Epithelial cell of proximal tubule (primary cell): ENCODE measurements at places on chromosomes 5 and 9. TPM values are rescaled to one million over a fixed set of nuclear protein-coding genes. Genes with fewer than 3 reads are reported as not detected.

PCDHA6 gene
- total RNA-seq: not detected in 2 replicates

PPP3R2 gene
- not detected in 2 replicates for total RNA-seq

NRARP gene
- 2.2 and 4.9 TPM in 2 replicates for total RNA-seq

PCDHA3 gene
- 0.06 TPM in 1 of 2 replicates, not detected in the other for total RNA-seq

PLEKHG4B gene
- 3.5 and 4.3 TPM in 2 replicates for total RNA-seq

CAMK2A gene
- not detected in 2 replicates for total RNA-seq

F2RL2 gene
- 2.4 and 7.2 TPM in 2 replicates for total RNA-seq

LYRM7 gene
- total RNA-seq: 1.5 and 4.2 TPM in 2 replicates

HAUS6 gene
- total RNA-seq: 27.2 and 28.5 TPM in 2 replicates

STK10 gene
- 22.4 and 25.9 TPM in 2 replicates for total RNA-seq

RANBP17 gene
- 3.3 and 15.0 TPM in 2 replicates for total RNA-seq

PLCXD3 gene
- total RNA-seq: 0.07 and 0.46 TPM in 2 replicates

TSSK1B gene
- total RNA-seq: not detected in 2 replicates

SLC34A3 gene
- 0.07 TPM in 1 of 2 replicates, not detected in the other for total RNA-seq

TAF11L5 gene
- total RNA-seq: not detected in 2 replicates

ENHO gene
- 0.22 and 0.75 TPM in 2 replicates for total RNA-seq

PRRT1B gene
- not detected in 2 replicates for total RNA-seq

PCDHB13 gene
- 0.23 and 0.29 TPM in 2 replicates for total RNA-seq

PCDHAC2 gene
- not detected in 2 replicates for total RNA-seq

PRLR gene
- total RNA-seq: 0.22 and 0.35 TPM in 2 replicates

RHOBTB3 gene
- total RNA-seq: 39.9 and 86.4 TPM in 2 replicates

ADAMTS19 gene
- total RNA-seq: 0.12 and 0.72 TPM in 2 replicates

DNA sequence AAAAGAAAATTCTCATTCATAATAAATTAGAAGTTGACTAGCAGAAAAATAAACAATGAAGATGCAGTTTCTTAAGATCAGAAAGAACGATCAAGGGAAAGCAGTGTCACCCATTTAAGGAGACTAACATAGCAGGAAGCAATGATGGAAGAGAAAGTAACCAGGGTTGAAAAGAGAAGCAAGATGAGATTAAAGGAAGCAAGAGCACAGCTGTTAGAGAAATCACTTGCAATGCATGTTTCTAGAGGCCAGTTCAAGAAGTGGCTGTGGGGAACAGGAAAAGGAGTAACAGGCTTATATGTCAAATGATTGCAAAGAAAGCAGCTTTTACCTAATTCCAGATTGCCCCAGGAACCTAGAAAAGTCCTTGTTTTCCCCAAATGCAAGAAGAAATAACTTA is 46.8 kb upstream of the SLC1A1 start:
- no peak for DNase-seq

- peak; percentile 36 for DNase-seq
These were observed 165.8 kb upstream of the NR3C1 start for GRCh38 chr5:143569213-143569701.

- no peak for DNase-seq
These were observed 15.7 kb downstream of the FER start for GRCh38 chr5:108763222-108763916.

GRCh38 chr5:180632768-180633167 is 16.6 kb downstream of the FLT4 start:
- DNase-seq: no peak

- DNase-seq: no peak
These were observed 133.6 kb upstream of the PITX1 start for GRCh38 chr5:135167634-135168033.

GRCh38 chr9:136328011-136328621 is 777 bp downstream of the GPSM1 start:
- DNase-seq: no peak

GRCh38 chr9:26462213-26462612 is 430.4 kb downstream of the CAAP1 start:
- DNase-seq: no peak

- no peak for DNase-seq
These were observed 131.7 kb upstream of the VLDLR start for GRCh38 chr9:2489838-2490314.

- peak; percentile 73 for DNase-seq
These were observed 33.1 kb downstream of the FANCC start for GRCh38 chr9:95284162-95285080.

GRCh38 chr9:14315875-14316601 is 2.1 kb upstream of the NFIB start:
- no peak for DNase-seq

GRCh38 chr5:2047341-2047927 is 164.7 kb upstream of the IRX4 start:
- no peak for DNase-seq

DNA sequence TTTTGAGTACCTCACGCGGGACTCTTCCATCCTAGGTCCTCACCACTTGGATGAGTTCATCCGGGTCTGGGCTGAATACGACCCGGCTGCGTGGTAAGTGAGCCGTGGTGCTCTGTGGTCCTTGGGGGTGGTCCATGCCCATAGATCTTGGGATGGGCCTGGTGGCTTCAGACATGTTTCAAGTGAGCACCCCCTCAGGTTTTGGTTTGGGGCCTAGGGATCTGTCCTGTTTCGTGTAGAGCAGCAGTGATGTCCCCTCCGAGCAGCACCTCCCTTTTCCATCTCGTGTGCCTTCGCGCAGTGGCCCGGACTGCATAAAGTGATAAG is 218.9 kb downstream of the CACNA1B start:
- DNase-seq: no peak

DNA sequence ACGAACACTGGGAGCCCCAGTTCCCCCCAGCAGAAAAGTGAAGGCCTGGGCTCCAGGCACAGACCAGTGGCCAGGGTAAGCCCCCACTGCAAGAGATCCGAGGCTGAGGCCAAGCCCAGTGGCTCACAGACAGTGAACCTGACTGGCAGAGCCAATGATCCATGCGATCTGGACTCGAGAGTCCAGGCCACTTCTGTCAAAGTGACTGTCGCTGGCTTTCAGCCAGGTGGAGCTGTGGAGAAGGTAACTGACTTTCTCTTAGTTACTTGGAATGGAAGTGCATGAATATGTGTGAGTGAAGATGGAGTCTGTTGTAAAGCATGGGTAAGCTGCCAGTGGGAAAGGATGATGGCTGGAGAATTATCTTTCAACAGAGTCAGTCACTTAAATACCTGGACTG is 99.7 kb downstream of the GOLPH3 start:
- no peak for DNase-seq

DNA sequence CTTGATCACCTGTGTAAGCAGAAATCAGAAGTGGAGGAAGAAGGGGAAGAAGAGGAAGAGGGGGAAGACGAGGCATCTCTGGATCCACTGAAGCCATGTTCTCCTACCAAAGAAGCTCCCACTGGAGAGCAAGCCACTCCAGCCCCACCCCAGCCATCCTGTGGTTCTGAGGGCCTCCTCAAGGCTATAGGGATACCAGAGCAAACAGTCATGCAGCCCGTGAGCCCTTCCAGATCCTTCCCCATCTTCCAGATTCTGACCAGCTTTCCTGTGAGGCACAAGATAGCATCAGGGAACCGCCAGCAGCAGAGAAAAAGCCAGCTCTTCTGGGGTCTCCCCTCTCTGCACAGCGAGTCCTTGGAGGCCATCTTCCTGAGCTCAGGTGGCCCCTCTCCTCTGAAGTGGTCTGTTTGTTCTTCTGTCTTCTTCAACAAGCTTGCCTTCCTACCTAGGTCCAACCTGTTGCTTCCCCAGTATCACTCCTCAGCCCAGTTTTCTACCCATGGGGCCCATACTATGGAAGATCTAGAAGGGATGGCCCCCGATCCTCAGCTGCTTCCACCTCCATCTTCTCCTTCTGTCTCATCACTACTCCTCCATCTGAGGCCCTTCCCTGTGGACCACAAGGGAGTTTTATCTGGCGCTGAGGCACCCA is 29.4 kb downstream of the VCP start:
- DNase-seq: no peak

DNA sequence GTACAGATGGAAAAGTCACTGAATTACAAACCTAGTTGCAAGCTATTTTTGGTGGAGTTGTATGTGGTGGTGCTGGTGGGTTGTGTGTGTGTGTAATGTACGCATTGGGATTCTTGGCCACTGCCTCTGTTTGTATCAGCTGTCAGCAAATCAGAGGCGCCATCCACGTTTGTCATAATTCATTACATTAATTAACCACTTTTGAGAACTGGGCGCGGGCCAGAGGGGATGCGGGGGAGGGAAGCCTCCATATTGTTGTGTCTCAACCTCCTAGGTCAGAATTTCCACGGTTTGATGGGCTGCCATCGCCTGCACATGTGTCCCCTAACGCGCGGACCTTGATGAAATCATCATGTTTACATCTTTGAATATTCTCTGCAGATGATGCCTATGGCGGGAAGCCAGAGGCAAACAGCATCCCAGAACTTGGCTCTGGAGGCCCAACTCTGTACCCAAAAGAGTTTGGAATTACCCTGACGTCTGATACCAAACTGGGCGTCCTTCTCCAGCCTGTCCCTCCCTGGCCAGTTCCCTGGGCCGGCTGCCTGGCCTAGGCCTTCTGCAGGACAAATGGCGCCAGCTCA is 54.9 kb downstream of the FGF18 start:
- DNase-seq: no peak

DNA sequence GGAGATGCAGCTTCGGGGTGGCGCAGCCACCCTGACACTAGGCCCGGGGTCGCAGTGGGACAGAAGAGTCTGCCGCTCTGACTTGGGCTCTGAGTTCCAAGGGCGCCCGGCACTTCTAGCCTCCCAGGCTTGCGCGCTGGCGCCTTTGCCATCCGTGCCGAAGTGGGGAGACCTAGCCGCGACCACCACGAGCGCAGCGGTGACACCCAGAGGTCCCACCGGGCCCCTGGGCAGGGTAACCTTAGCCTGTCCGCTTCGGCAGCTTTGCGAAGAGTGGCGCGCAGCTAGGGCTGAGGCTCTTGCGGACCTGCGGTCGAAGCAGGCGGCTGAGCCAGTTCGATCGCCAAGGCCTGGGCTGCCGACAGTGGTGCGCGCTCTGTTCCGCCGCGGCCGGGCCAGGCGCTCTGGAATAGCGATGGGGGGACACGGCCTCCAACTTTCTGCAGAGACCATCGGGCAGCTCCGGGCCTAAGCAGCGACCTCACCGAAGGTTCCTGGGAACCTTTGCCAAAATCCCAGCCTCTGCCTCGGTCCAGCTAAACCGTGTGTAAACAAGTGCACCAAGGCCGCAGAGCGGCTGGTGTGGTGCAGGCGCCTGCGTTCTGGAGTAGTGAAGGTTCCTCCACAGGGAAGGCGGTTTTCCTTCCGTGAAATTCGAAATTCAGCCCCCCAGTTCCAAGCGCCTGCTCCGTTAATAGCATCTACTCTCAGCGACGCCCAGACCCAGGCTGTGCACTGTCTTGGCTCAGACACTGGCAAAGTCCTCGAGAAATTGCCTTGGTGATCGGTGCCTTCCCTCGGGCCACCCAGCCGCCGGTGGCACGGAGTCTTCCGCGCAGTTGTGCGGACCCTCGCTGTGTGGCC is 7.4 kb downstream of the TLX3 start:
- no peak for DNase-seq

GRCh38 chr9:79623799-79624721 is 52.3 kb downstream of the TLE4 start:
- DNase-seq: no peak

DNA sequence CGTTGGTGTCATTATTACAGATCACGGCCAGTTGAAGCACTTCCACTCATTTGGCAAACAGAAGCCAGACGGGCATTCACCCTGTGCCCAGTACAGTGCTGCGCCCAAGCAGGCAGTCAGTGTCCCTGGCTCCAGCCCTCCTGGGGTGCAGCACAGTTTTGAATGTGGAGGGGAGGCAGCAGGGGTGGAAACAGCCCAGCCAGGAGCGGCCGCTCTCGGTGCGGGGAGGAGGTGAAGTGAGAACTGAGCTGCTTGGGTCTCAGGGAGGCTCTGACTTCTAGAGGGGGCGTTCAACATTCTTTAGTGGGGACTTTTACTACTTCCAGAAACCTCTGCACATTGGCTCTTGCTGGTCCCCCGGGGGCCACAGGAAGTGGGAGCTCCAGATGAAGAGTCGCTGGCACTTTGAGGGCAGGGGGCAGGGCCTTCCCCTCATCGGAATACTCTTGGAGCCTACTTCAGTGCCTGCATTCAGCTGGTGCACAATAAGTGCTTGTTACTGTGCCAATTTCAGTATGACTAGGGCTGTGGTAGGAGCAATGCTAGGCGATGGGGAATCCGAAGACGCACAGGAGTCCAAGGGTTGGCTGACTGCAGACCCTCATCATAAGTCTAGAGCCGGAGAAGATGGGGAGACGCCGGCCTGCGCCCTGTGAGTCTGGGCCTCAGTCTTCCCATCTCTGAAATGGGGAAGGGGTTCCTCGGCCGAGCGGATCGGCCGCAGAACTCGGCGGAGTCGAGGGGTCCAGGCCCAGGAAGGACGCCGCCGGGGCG is 492 bp upstream of the NEK6 start:
- no peak for DNase-seq

GRCh38 chr9:4157584-4158499 is 142.0 kb downstream of the GLIS3 start:
- DNase-seq: no peak

GRCh38 chr9:72864327-72864726 is 88.5 kb downstream of the ALDH1A1 start:
- DNase-seq: no peak

GRCh38 chr5:172868436-172868923 is 34.4 kb downstream of the ERGIC1 start:
- no peak for DNase-seq

- no peak for DNase-seq
These were observed 1.0 kb upstream of the PTBP3 start for GRCh38 chr9:112334432-112334841.

- DNase-seq: peak; percentile 39
These were observed 182.1 kb downstream of the DMRT2 start for GRCh38 chr9:1231998-1232919.

- DNase-seq: no peak
These were observed 3.5 kb downstream of the PAM start for GRCh38 chr5:102758576-102758975.

DNA sequence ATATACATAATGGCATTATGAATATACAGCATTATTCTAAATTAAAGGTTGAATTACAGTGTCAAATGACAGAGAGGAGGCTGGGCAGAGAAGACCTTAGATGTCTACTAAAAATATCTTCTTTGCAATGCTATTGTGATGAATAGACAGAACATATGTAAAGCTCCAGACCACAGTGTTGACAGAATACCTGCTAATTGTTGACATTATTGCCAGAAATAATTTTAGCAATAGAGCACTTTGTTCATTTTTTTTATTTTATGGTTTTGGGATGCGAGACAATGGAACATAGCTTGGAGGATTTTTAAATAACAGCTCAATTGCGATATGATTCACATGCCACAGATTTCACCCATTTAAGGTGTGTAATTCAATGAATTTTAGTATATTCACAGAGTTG is 508.8 kb downstream of the PSAT1 start:
- no peak for DNase-seq
